Left cardiac atrium (tissue), 4 donors: ENCODE measurements at places on chromosomes 7 and 10. TPM values are rescaled to one million over a fixed set of nuclear protein-coding genes. Genes with fewer than 3 reads are reported as not detected.

The CABCOCO1 gene
- total RNA-seq, result not detected

The SLC16A12 gene
- total RNA-seq, result 2.3 TPM

DNA sequence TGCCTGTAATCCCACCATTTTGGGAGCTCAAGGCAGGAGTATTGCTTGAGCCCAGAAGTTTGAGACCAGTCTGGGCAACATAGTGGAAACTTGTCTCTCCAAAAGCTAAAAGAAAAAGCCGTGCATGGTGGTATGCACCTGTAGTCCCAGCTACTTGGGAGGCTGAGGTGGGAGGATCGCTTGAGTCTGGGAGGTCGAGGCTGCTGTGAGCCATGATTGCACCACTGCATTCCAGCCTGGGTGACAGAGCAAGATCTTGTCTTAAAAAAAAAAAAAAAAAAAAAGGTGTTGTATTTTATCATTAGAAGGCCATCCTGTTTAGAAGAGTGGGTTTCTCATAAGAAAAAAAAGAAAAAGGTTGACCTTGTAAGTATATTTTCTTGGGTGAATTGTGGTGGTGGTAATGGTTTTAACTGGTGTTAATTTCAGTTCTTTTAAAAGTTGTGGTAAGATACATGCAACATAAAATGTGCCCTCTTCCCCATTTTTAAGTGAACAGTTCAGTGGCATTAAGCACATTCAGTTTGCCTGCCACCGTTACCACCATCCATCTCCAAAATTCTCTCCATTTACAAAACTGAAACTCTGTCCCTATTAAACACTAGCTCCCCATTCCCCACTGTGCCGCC is 34.7 kb downstream of the GRIFIN start:
- DNase-seq, result no peak

DNA sequence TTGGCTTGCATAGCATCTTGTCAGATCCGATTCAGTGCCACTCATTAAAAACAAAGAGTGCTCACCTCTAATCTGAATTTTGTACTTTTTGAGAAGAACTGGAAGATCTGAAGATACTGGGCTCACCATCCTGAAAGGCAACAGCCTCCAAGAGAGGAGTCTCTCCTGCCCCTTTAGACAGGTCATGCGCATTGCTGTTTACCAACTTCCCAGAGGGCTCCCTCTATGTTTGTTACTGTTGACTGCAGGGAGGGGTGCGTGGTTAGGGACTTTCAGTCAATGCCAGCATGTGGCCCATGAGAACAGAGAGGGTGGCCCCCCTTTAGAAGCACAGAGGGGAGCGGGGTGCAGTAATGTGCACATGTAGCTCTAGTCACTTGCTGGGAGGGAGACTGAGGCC is 33.2 kb upstream of the CABCOCO1 start:
- no peak for DNase-seq

GRCh38 chr10:62016623-62017490 is 115.4 kb downstream of the ARID5B start:
- no peak for DNase-seq

DNA sequence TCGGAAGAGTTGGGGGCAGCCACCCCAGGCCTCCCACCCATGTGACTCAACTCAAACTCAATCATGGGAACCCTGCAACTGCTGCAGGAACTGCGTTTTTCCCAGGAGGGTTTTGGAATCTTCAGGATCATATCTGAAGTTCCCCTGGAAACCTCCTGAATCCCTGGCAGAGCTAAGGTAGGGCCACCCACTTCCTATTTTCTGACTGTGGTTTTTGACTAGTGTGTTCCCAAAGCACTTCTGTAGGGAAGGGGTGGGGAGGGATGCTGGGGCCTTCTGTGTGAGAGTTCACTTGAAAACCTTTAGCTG is 127.6 kb upstream of the UNC5B start:
- no peak for DNase-seq

DNA sequence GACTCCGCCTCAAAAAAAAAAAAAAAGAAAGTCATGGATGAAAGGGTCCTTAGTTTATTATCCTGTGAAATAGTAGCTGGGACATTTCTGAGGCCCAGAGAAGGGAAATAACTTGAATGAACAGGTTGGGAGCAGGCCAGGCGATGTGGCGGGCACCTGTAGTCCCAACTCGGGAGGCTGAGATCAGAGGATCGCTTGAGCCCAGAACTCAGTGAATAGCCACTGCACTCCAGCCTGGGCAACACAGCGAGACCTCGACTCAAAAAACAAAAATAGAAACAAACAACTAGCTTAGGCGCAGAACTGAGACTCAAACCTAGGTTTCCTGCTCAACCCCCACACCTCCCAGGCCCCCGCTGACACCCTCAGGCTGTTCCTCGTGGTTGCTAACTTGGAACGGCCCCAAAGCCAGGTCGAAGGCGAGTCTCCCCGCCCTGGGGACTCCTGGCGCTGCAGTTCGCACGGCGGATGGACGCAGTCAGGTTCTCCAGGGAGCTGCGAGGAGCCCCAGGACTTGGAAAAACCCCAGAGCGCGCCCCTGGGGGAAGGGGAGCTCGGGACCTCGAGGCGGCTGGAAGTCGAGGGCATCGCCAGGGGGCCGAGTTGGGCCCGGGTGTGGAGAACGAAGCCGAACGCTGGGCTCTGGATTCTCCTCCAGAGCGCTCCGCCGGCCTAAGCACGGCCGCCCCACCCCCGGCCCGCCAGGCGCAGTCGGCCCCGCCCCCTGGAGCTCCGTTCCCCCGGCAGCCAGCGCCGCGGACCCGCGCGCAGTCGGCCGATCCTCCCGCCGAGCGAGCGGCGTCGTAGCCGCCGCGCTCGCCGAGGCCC is at the start of gene STOX1:
Gene STOX1, plus strand, starts transcription at position 768 of the 828 bp plus-strand sequence. CDS start 93 bp downstream, outside the sequence.
- DNase-seq, result peak; percentile 57

- DNase-seq, result no peak
Observed at GRCh38 chr10:88065383-88066049, 202.1 kb downstream of the PTEN start.

- DNase-seq, result no peak
Observed at GRCh38 chr10:6109444-6109775, 20.6 kb downstream of the RBM17 start.

GRCh38 chr10:99698504-99699080 is 33.3 kb downstream of the COX15 start:
- DNase-seq, result no peak
